ENCODE measurements at places on chromosomes 11 and 22.

DNA sequence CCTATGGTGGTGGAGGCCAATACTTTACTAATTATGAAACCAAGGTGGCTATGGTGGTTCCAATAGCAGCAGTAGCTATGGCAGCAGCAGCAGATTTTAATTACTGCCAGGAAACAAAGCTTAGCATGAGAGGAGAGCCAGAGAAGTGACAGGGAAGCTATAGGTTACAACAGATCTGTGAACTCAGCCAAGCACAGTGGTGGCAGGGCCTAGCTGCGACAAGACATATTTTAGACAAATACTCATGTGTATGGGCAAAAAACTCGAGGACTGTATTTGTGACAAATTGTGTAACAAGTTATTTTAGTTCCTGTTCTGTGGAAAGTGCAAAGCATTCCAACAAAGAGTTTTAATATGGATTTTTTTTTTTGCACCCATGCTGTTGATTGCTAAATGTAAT lies 42.6 kb downstream of the PGM2L1 start:
- DNase-seq = no peak

DNA sequence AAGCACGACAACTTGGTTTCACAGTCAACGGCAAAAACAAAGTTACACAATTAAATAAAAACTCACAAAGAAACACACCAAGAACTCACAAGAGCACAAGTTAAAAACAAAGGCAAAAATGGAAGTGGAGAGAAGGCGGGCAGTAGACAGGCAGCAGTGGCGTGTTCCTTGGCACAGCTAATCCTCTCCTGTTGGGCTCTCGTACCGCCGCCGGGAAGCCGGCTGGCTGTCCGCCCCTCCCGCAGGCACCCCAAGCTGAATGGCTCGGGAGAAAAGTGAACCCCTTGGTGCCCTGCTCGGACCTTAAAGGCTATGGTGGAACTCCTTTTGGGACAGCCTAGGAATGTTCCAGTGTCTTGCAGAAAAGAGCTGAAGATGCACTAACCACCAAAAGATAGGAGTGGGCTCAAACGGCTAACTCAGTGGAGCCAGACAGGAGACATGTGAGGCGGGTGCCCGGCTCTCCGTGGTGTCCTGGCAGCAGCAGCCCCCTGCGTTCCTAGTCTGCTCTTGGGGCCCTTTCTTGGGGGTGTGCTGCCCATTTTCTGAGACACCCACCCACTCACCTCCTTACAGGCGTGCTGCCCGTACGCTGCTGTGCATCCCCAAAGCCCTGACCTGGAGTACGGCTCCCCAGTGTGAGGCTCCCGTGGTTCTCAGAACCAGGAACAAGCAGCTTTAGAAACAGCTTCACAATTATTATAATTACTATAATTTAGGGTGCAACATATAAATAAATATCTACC lies 86.1 kb upstream of the BID start:
- DNase-seq = no peak

GRCh38 chr11:19191530-19192169 lies 10.1 kb downstream of the CSRP3 start:
- DNase-seq = no peak

- no peak for DNase-seq
These were observed 64.9 kb downstream of the BCR start for GRCh38 chr22:23245045-23245798.

- no peak for DNase-seq
These were observed 59.2 kb upstream of the KIRREL3 start for GRCh38 chr11:127059750-127060149.

GRCh38 chr11:59728154-59728553 lies 14.5 kb upstream of the OR10V1 start:
- no peak for DNase-seq

DNA sequence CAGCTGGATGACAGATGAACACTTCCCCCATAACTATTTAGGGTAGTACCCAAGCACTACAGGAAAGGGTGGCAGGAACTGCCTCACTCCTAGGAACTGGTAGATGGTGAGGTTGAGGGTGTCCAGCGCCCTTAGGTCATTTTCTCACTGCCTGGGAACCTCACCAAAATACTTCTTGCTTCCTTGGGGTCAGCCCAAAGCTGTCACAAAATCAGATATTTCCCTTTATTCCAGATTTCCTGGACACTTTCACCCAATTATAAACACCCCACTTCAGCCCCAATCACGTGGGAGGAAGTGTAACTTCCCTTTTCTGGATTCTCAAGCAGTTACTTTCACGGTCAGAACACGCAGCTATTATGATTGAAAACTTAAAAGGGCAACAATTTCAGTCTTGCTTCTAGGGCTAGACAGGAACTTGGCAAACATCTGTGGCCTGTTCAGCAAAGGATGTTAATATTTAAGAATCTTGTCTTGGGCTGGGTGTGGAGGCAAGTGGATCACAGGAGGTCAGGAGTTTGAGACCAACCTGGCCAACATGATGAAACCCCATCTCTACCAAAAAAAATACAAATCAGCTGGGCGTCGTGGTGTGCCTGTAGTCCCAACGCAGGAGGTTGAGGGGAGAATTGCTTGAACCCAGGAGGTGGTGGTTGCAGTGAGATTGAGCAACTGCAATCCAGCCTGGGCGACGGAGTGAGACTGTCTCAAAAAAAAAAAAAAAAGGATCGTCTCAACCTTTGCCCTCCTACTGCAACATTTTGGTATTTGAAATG lies 4.0 kb downstream of the FTH1 start:
- DNase-seq = no peak

DNA sequence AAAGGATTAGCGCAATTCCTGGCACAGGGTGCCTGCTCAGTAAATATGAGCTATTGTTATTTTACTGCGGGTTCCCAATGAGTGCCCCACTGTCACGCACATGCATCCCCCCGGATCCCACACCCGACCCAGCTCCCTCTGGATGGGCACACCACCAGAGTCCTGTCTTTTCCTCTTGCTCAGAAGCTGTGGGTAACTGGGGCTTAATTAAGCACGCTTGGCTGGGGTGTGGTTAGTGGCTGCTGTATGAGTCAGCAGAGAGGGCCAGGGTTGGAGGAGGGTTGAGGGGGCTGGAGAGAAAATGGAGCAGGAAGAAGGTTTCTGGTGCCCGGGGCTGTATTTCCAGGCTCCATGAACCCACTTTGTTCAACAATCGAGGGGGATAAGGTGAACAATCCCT lies 30.3 kb upstream of the NECTIN1 start:
- DNase-seq = no peak

GRCh38 chr11:22711071-22711770 lies 44.8 kb downstream of the GAS2 start:
- DNase-seq = no peak

- no peak for DNase-seq
These were observed at the start of gene NELL1 for GRCh38 chr11:20668844-20669819. NELL1 (plus strand) TSS chr11:20669586.

GRCh38 chr11:121446752-121447156 lies 5.4 kb upstream of the SORL1 start:
- no peak for DNase-seq

- no peak for DNase-seq
These were observed 596.4 kb upstream of the B3GAT1 start for GRCh38 chr11:135008412-135008811.

GRCh38 chr11:63802637-63803414 lies 10.4 kb upstream of the SPINDOC start:
- no peak for DNase-seq

GRCh38 chr22:31313366-31314147 lies 21.3 kb upstream of the PIK3IP1 start:
- DNase-seq = no peak

DNA sequence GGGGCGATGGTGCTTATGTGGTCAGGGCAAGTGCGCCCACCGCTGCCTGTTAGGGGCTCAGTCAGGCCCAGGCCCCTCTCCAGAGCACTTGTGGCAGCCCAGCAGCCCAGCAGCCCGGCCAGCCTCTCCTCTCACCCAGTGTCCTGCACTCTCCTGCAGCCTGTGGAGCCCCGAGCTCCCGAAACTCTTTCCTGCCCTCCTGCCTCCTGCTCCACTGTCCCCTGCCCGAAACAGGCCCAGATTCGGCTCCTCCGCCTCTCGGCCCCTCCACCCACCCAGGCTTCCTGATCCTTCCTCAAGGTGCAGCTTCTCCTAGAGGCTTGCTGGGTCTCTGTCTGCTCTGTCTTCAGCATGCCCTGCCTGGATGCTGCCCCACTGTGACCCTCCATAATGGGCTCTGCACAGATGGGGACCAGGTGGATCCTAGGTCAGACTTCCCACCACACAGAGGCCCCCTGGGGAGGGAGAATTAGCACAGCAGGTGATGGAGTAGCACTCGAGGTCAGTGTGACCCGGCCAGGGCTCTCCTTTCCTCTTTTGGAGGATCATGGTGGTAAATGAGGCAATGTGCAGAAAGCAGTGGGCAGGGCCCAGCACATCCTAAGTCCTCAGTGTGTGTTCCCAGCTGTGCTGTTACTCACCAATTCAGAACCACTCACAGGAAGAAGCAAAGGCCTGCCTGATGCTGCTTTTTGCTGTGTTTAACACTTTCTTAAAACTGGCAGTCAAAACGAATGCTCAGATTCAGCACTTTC lies 18.6 kb upstream of the NAP1L4 start:
- no peak for DNase-seq

- DNase-seq = no peak
These were observed 80.6 kb upstream of the TIMP3 start for GRCh38 chr22:32720924-32721323.

DNA sequence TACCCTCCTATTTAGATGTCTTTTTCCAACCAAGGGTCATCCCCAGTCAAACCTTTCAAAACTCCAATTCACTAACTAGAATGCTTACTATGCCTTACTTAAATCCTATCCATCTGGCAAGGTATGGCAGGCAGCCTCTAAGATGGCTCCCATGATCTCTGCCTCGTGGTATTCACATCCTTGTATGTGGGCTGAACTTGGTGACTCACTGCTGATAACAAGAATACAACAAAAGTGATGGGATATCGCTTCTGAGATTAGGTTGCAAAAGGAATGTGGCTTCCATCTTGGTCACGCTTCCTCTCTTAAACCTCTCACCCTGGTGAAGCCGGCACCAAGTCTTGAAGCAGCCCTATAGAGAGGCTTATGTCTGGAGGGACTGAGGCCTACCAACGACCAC lies 29.6 kb upstream of the UPB1 start:
- no peak for DNase-seq

DNA sequence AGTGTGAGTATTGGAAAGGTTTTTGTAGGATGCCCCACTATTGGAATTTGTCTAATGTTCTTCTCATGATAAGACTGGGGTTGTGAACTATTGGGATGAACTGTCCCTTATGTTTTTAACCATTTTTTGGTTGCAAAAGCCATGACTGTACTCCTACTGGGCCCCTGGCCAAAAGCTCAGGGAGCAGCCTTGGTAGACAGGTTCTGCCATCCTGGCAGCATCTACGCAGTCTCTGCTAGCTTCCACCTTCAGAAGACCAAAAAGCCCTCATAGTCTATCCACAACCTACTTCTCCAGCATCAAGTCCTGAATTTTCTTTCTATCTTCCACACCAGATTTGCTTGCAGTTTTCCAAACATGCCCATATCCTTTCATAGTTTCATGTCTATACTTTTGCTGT lies 211.8 kb downstream of the TENM4 start:
- no peak for DNase-seq

GRCh38 chr11:57638811-57639320 lies 10.8 kb downstream of the YPEL4 start:
- DNase-seq = no peak

- DNase-seq = no peak
These were observed 255.9 kb upstream of the POU2AF2 start for GRCh38 chr11:110989428-110990133.

- no peak for DNase-seq
These were observed 33.1 kb upstream of the ETS1 start for GRCh38 chr11:128620309-128621100.

DNA sequence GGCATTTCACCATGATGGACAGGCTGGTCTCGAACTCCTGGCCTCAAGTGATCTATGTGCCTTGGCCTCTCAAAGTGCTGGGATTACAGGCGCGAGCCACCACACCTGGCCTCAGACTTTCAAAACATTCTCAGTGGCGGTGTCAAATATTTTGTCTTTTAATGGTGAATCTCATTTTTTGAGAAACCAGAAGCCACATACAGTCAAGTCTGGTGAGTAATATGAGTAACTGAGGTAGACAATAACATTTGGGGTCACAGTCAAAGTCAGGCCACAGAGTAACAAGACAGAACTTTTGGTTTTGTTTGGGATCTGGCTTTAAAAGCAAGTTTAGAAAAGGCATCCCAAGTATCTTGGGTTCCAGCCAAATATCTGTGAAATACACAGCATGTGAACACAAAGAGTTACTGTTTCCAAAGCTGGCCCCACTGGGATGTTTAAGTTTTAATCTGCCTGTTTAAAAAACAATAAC lies 5.6 kb upstream of the TMA7B start:
- no peak for DNase-seq

- DNase-seq = no peak
These were observed 6.3 kb downstream of the PC start for GRCh38 chr11:66951927-66952337.

GRCh38 chr11:77113382-77114088 lies 10.9 kb downstream of the OMP start:
- DNase-seq = no peak

DNA sequence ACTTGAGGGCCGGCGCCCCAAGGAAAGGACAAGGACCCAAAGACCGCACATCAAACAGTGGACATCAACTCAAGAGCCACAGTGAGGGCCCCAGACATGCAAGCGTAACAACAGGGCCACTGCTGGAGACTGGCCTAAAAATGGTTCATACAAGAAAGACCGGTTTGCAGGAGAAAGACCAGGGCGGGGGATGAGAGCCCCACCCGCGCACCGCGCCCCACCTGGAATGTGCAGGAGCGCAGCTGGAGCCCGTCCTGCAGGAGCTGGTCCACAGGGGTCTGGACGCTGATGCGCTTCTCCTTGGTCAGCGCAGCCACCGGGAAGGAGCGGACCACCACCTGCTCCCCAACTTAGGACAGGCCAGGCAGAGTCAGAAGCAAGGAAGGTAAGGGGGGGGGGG lies 13.9 kb downstream of the SBF1 start:
- DNase-seq = no peak

DNA sequence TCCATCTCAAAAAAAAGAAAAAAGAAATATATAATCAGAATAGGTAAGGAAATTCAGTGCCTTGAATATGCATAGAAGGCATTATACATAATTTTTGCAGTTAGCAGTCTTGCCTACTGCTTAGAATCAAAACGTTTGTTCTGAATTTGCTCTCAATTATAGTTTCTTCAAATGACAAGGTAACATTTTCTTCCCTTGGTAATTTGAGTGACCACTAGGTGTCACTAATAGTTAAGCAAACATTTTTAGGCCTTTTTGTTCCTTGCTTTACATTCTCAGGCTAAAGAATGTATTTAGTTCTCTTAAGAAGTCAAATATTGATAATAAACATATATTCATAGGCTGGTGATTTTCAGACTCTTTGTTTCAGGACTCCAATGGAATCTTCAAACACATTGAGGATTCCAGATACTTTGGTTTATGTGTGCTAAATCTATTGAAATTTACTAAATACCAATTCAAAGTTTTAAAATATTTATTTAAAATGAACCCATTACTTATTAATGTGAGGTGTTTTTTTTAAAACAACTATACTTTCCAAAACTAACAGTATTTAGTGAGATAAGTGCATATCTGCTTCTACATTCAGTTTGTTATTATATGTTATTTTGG lies 55.0 kb upstream of the DEPDC7 start:
- DNase-seq = no peak

All from stimulated activated CD8-positive, alpha-beta memory T cell treated with anti-CD3 and anti-CD28 coated beads, Interleukin-4, amount 100 ng/mL, for 1 hour (primary cell).